ENCODE measurements at places on chromosomes 5 and 9.

GRCh38 chr5:52794519-52794918 is 6.8 kb downstream of the ITGA1 start:
- no peak for DNase-seq

DNA sequence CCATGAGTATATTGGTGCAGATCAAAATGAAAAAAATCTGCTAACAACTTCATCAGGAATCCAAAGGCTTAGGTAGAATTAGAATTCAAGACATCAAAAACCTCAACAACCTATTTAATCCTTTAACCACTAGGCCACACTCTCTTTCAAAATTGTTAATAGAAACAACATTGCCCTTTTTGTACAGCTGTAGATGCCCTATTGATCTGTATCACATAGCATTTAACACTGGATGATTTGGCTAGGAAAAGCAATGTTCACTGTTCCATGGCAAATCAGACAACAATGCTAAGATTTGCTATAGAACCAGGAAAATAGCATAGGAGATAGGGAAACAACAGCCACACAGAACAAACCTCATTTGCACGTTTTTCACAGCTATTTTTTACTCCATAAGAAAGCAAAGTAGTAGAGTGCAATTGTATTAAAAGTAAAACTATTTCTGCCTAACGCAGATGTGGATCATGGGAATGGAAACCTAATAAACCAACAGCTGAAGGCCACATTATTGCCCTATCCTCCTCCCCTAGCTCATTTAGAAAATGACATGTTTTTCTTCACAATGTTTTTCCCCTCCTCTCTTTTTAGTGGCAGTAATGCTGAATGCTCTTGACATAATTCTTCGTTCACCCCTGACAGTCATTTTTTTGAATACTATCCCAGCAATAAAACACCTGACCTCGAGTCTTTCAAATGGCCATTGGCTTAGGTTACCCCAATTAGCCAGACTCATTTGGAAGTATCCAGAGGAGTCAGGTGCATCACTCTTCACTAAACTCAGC is 373.0 kb upstream of the CCNH start:
- no peak for DNase-seq

DNA sequence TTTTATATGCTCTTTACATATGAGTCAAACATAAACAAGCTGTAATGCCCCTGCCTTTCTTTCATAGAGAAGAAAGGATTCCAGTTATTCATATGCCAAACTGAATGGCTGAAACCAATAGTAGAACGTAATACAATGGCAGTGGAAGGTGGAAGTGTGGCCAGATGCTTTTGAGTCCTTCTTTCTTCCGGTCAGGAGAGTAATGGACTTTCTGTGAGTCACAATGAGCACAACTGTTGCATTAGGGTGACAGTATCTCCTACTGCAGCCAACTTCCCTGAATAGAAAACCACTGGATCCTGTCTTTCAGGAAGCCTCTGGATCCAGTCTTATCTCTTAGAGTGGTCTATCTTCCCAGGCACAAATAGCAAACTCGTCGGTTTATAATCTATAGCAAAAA is 855.2 kb downstream of the MAT2B start:
- no peak for DNase-seq

GRCh38 chr9:134059188-134059641 is 8.6 kb downstream of the BRD3 start:
- peak; percentile 78 for DNase-seq

DNA sequence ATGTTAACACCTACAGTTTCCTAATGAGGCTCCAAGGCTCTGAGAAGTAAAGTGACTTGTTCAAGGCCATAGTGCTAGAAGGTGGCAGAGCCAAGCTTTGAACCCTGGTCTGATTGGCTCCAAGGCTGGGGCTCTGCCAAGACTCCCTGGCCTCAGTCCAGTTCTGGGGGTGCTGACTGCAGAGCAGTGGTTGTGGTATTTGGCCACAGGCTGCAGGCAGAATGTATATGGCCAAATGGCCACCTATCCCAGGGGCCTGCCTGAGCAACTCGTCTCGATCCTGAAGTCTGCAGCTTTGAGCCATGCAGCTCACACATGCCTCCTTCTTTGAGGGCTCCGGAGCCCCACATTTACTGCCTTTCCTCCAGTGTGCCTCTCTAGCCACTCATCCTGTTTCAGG is 9.7 kb upstream of the NEK6 start:
- DNase-seq: no peak

GRCh38 chr9:131781069-131781468 is 41.2 kb upstream of the RAPGEF1 start:
- no peak for DNase-seq

GRCh38 chr5:72956324-72957140 is 691 bp downstream of the FCHO2 start:
- peak; percentile 91 for DNase-seq

GRCh38 chr9:85108229-85108628 is 438.7 kb downstream of the NTRK2 start:
- no peak for DNase-seq

- no peak for DNase-seq
These were observed 10.4 kb upstream of the EEIG1 start for GRCh38 chr9:127991017-127991756.

DNA sequence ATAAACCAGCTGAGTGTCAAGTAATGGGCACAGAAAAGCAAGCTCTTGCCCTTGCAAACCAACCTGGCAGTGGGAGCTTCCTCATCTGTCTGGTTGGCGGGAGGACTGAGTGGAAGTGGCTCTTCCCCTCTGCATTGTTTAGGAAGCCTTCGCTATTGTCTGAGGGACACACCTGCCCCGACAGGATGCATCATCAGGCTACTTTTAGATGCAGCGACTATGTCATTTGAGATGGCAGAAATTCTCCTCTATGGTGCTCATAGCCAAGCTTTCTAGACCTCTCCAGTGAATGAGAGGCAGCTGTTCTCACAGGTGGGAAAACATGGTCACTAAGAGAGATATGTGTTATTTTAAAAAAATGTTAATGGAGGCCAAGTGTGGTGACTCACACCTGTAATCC is 104.0 kb downstream of the DOCK8 start:
- no peak for DNase-seq

- DNase-seq: peak; percentile 70
These were observed 49.7 kb downstream of the NKD2 start for GRCh38 chr5:1058083-1058945.

- peak; percentile 28 for DNase-seq
These were observed 141.9 kb downstream of the PBX3 start for GRCh38 chr9:125889112-125889475.

- no peak for DNase-seq
These were observed 763.6 kb downstream of the TAF11L14 start for GRCh38 chr5:18397891-18398290.

GRCh38 chr5:88824892-88825583 is 57.9 kb downstream of the MEF2C start:
- no peak for DNase-seq

DNA sequence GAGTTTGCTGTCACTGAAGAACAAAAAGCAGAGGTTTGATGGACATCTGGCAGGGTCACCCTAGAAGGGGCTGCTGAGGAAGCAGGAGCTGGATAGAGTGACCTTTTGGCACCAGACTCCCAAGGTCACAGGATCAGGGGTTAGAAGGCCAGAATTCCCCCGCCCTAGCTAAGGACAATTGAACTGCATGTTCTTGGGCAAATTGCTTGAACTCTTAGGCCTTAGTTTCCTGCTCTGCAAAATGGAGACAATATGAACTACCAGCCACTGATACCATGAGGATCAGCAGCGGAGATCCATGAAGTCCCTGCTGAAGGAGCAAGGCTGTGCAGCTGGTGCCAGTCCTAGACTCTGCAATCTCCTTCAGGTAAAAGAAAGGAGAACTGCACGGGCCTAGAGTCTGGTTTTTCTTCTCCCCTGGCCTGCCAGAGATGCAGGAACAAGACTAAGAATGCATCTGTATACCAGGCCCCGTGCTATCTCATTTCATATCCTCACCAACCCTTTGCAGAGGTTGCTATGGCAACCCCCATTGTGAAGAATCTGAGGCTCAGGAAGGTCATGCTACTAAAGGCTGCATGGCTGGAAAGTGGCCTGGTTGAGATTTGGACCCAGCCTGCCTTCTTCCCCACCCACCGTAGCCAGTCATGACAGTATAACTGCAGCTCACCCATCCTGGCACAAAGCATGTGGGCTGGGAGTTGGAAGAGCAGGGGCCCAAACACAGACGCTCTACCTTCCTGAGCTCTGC is 33.7 kb downstream of the CAMK2A start:
- no peak for DNase-seq

DNA sequence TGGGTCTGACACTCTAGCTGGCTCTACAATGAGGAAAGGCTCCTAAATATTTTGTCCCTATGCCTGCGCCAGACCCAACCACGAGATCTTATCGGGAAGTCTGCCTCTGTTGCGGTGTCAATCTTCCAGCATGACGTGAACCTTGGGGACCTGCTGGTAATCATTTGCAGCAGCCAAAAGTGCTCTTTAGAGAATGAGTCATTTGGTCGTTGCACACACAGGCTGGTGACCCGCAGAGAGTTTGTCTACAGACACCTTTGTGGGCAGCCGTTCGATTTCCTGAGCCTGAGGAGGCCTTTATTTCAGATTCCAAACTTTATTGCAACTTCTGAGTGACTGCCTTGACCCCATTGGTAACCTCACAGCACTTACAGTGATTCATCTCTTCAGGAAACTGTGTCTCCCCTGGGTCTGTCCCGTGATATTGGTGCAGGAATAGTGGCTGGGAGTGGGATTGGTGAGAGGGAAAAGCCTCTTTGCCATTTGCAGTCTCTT is 326.1 kb downstream of the NSG2 start:
- DNase-seq: no peak

- no peak for DNase-seq
These were observed 4.9 kb upstream of the PDGFRB start for GRCh38 chr5:150160448-150161081.

GRCh38 chr9:89889865-89890264 is 285.1 kb downstream of the GADD45G start:
- no peak for DNase-seq

GRCh38 chr5:151578326-151579025 is 12.7 kb downstream of the FAT2 start:
- no peak for DNase-seq

DNA sequence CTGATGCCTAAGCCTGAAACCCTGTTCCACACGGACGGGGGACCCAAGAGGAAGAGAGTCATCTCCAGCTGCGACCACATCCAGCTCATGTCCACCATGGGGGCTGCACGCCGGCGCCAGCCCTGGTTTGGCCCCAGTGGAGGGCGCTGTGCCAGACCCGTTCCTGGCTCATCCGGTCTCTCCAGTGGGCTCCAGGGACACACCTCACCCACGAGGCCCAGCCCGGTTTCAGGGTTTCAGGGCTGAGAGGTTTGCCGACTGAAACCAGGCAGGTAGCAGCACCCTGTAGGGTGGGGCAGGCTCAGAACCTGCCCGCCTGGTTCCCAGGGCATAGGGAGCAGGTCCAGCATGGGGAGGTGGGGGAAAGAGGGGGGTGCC is 71.4 kb upstream of the STXBP1 start:
- no peak for DNase-seq

- DNase-seq: no peak
These were observed 22.2 kb downstream of the SLC12A7 start for GRCh38 chr5:1089621-1090040.

DNA sequence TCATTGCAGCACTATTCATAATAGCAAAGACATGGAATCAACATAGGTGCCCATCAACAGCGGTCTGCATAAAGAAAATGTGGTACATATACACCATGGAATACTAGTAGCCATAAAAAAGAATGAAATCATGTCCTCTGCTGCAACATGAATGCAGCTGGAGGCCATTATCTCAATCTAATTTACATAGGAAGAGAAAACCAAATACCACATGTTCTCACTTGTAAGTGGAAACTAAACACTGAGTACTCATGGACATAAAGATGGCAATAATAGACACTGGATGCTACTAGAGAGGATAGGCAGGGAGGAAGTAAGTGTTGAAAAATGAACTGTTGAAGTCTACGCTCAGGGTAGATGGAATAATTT is 203.9 kb upstream of the CDH9 start:
- DNase-seq: no peak

- no peak for DNase-seq
These were observed 227.7 kb upstream of the PRR16 start for GRCh38 chr5:120236360-120236759.

- peak; percentile 34 for DNase-seq
These were observed 16.5 kb upstream of the QRFP start for GRCh38 chr9:130912932-130913598.

GRCh38 chr5:135398855-135399793 is at the start of gene MACROH2A1:
MACROH2A1 (minus strand) TSS chr5:135399231; CDS start chr5:135389093, 10,138 bp downstream.
- DNase-seq: peak; percentile 85
